ENCODE measurements at places on chromosomes 1 and 21. TPM values are rescaled to one million over a fixed set of nuclear protein-coding genes. Genes with fewer than 3 reads are reported as not detected.

The TSTD1 gene
- total RNA-seq: 299 TPM

The TAL1 gene
- total RNA-seq: not detected

The BRINP3 gene
- not detected for total RNA-seq

The SLC30A7 gene
- total RNA-seq: 21.8 TPM

The LORICRIN gene
- total RNA-seq: not detected

The BEND5 gene
- total RNA-seq: not detected

The SHISAL2A gene
- not detected for total RNA-seq

The SYCP1 gene
- not detected for total RNA-seq

The PRR9 gene
- not detected for total RNA-seq

The TMPRSS3 gene
- not detected for total RNA-seq

The ELAVL4 gene
- not detected for total RNA-seq

The RHD gene
- total RNA-seq: not detected

The LYPLA2 gene
- 112 TPM for total RNA-seq

The IGSF3 gene
- total RNA-seq: 33.9 TPM

The USP24 gene
- total RNA-seq: 18.8 TPM

The ARHGEF19 gene
- 3.3 TPM for total RNA-seq

The TEDDM1 gene
- not detected for total RNA-seq

The AUNIP gene
- 5.2 TPM for total RNA-seq

The GLMN gene
- 9.4 TPM for total RNA-seq

The RGS7 gene
- not detected for total RNA-seq

The DYNLT5 gene
- not detected for total RNA-seq

The PDC gene
- total RNA-seq: not detected

The MRPL24 gene
- 92.9 TPM for total RNA-seq

The BSND gene
- not detected for total RNA-seq

The MNDA gene
- not detected for total RNA-seq

The OR2G6 gene
- not detected for total RNA-seq

The HEATR1 gene
- 22.2 TPM for total RNA-seq

The HFM1 gene
- total RNA-seq: not detected

The KCNQ4 gene
- total RNA-seq: 0.08 TPM

The MX2 gene
- not detected for total RNA-seq

The OR2M5 gene
- not detected for total RNA-seq

The RPE65 gene
- not detected for total RNA-seq

The LCE2A gene
- total RNA-seq: not detected

The SIPA1L2 gene
- 1.9 TPM for total RNA-seq
